ENCODE measurements at places on chromosomes 5 and 9. TPM values are rescaled to one million over a fixed set of nuclear protein-coding genes. Genes with fewer than 3 reads are reported as not detected.

GRCh38 chr9:81382281-81382680 lies 307.1 kb downstream of the TLE1 start:
- no peak for DNase-seq

Gene TOMM5
- 87.1 TPM for total RNA-seq

Gene FAM81B
- not detected for total RNA-seq

GRCh38 chr5:173653822-173654523 lies 37.5 kb upstream of the BOD1 start:
- DNase-seq, result no peak

Gene NOL8
- total RNA-seq, result 67.2 TPM

GRCh38 chr9:111463048-111463447 lies 21.1 kb downstream of the ECPAS start:
- DNase-seq, result no peak

Gene FRRS1L
- not detected for total RNA-seq

DNA sequence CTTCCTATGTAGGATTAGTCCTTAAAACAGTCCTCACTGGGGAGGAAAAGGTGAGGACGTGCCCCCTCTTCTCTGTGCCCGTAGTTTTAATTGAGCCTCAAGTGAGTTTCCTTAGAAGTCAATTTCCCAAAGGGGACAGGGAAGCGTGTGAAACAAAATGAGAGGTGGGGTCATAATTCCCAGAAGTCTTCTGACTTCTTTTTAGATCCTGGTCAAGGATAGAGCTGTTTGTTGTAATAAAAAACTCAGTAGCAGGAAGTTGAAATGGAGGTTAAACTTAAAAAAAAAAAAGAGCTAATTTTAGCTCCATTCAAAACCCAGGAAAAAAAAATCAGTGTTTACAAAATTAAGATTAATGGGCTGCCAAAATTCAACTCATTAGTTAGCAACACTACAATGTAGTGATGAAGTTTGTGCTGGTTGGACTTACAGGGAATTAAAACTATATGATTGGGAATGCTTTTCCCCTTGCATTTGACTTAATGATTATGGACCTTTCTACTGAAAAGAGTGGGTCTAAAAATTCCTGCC lies 158.3 kb upstream of the MEF2C start:
- DNase-seq, result no peak

Gene PCDHB3
- not detected for total RNA-seq

Gene KCNN2
- not detected for total RNA-seq

DNA sequence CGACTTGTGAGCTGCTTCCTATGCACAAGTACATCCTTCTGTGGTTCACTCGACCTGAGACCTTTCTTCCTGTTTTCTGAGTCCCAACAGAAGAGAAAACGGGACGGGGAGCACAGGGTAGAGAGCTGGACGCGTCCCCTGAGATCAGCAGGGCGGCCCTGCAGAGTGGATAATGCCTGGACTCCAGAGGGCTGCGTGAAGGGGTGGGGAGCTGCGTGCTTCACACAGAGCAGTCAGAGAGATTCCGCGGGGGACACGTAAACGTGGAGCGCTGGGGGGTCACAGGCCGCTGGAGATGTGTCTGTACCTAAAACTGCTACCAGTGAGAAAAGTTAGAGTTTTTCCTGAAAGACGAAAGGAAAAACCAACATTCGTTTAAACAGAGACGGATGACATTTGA lies 46.3 kb downstream of the HSD17B3 start:
- no peak for DNase-seq

DNA sequence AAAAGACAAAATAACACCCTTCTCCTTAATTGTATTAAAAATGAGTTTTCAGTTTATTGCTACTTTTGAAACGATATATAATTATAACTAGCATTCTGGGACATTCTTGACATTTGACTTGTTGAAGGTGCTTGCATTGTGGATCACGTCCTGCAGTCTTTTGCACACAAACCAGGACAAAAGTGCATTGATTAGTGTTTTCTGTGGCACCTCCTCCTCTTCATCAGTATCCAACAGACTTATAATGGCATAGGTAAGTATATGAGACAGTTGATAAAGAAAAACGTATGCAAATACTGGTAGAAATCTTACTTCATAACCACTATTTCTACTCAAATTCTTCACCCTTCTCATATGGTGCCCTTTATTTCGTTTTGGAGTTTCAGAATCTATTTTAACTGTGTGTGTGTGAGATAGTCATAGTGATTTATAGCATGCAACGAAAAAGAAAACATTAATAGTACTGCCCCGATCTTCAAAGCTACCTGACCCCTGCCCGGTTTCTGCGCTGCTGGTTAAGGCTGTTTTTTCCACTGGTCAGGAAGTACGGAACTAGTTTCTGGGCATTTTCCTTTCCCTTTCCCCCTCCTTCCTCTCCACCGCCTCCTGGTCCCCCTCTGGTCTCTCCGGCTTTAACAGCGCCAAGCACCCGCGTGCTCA lies 639 bp upstream of the RASA1 start:
- DNase-seq, result no peak

GRCh38 chr5:57414191-57414590 lies 68.4 kb downstream of the ACTBL2 start:
- no peak for DNase-seq

Gene SLC4A9
- 0.96 TPM for total RNA-seq

DNA sequence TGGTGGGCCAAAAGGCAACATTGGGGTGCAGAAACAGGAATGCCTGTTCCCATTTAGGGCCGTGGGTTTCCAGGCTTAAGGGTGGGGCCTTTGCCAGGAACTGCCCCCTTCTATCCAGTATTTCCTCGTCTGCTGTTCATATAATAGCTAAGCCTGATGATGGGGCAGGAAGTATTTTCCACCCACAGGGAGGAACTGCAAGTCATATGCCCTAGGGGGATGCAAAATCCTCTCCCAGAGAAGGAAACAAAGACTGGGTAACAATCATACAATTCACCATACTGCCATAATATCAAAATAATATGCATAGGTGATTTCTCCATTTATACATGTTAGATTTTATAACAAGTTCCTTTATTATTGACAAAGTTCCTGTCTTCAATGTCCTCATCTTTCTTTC lies 20.5 kb upstream of the RPS23 start:
- DNase-seq, result no peak
